ENCODE measurements at places on chromosomes 1 and 21. TPM values are rescaled to one million over a fixed set of nuclear protein-coding genes. Genes with fewer than 3 reads are reported as not detected.
A peak's percentile ranks its signal among the peaks of the same experiment; 100 is the strongest.

- DNase-seq, result no peak
Observed at GRCh38 chr1:232170909-232171308, 459.0 kb downstream of the SIPA1L2 start.

ELAPOR1 gene
- 1.1 TPM for polyA plus RNA-seq

TMEM125 gene
- 0.17 TPM for polyA plus RNA-seq

DNA sequence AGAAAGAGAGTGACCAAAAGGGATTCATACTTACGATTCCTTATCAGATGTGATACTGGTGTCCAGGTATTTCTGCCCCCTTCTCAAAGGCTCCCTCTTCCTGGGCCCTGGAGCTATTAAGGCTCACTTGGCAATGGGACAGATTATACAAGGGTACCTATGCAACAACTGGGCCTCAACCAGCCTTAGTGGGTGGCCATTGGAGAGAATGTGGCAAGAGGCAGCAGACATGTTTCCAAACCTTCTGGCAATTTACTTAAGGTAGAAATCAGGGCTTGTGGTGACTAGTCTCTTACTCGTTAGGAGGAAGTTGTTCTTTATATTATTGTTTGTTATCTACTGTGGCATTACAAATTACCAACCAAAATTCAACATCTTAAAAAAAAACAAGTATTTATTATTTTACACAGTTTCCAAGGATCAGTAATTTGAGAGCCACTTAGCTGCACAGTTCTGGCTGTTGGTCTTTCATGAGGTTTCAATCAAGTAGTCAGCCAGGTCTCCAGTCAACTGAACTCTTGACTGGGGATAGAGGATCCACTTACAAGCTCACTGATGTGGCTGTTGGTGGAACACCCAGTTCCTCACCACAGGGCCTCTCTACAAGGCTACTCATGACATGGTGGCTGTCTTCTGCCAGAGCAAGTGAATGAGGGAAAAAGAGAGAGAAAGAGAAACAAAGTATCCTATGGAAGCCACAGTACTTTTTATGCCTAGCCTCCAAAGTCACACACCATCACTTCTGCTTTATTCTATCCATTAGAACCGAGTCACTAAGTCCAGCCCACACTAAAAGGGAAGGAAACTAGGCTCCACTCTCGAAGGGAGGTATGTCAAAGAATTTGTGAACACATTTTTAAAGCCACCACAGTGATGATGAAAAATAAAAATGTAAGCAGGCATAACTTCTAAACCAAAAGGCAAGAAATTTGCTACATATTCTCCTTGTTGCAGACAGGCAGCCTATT lies 10.7 kb downstream of the ZNF648 start:
- DNase-seq, result no peak

GRCh38 chr1:39835110-39835509 lies 46.4 kb upstream of the BMP8B start:
- no peak for DNase-seq

HSPB7 gene
- 32.5 TPM for polyA plus RNA-seq

DNA sequence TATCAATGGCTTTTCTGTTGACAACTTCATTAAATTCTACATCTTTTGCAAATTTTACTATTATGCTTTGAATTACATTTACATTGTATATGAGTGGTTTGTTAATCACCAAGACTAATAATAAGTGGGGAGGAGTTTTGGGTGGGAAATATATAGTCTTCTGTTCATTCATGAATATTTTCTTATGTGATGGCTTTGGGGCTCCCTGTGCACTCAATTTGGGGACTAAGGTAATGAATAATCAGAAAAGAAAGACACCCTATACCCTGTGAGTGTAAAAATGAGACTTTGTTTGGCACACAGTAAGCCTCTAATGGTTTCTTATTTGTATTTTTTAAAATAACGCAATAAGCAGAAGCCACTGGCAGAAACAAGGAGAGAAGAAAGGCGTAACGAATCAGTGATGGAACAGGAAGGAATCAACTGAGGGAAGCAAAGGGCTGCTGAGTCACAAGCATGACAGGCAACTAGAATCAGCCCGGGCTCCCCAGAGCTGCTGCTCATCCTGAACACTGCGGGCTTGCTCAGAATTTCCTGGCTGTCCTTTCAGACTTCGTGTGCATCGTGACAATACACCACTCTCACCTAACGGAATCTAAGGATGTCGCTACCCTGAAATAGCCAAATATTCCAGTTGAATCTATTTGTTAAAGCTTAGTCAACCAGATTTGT lies 20.8 kb upstream of the RGS2 start:
- DNase-seq, result peak; percentile 35

GRCh38 chr1:202105571-202106339 lies 17.0 kb upstream of the GPR37L1 start:
- no peak for DNase-seq

- no peak for DNase-seq
Observed at GRCh38 chr1:108072776-108073175, 107.8 kb upstream of the VAV3 start.

DNA sequence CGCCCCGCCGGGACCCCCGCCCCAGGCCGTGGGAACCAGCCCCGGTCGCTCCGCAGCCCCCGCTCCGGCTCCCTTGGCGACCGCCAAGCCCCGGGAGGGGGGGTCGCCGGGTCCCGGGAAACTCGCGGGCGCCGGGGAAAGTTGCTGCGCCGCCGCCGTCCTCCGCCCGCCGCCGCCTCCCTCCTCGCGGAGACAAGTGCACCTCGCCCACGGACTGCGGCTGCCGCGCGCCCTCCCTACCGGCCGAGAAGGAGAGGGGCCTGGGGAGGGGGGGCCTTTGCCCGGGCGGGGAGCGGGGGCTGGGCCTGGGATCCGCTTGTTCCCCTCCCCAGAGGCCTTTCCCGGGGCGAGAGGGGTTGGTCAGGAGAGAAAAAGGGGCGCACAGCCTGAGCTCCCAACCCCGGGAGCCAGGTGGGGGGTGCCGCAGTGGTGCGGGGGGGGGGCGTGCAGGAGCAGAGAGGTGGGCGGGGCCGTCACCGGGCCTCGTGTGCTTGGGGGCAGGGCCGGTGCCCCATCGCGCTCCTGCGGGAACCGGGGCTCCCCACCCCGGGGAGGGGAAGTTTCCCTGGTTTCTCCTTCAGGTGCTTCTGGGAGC lies 592 bp downstream of the AGRN start:
- no peak for DNase-seq

- no peak for DNase-seq
Observed at GRCh38 chr1:17409391-17409811, 30.1 kb downstream of the RCC2 start.

- no peak for DNase-seq
Observed at GRCh38 chr1:67300561-67300960, 7.1 kb upstream of the IL12RB2 start.

TMCO4 gene
- 22.0 TPM for polyA plus RNA-seq
